Muscle of back (tissue), 13 donors: ENCODE measurements at places on chromosomes 3 and 15. TPM values are rescaled to one million over a fixed set of nuclear protein-coding genes. Genes with fewer than 3 reads are reported as not detected.

Gene PCLAF
- 45.0 TPM for polyA plus RNA-seq

Gene SCAANT1
- polyA plus RNA-seq = 1.0 TPM

Gene PP2D1
- polyA plus RNA-seq = 0.53 TPM

Gene NMNAT3
- polyA plus RNA-seq = 4.3 TPM

Gene DGKG
- 2.5 TPM for polyA plus RNA-seq

Gene ARL6
- 9.0 TPM for polyA plus RNA-seq

Gene APOD
- polyA plus RNA-seq = 44.2 TPM

Gene ZPLD1
- polyA plus RNA-seq = not detected

Gene EPHB1
- 39.4 TPM for polyA plus RNA-seq

Gene CPNE9
- not detected for polyA plus RNA-seq

Gene DZIP1L
- polyA plus RNA-seq = 12.4 TPM

Gene EPHB3
- 28.1 TPM for polyA plus RNA-seq

Gene CPLX3
- not detected for polyA plus RNA-seq

Gene AGTR1
- polyA plus RNA-seq = 24.7 TPM

Gene FRMD4B
- polyA plus RNA-seq = 17.4 TPM

Gene BTLA
- not detected for polyA plus RNA-seq

Gene SERPINI2
- polyA plus RNA-seq = not detected

Gene NUP210
- 9.5 TPM for polyA plus RNA-seq

Gene CCDC54
- polyA plus RNA-seq = 2.0 TPM
